Cardiac septum (tissue), 1 donor: ENCODE measurements at places on chromosomes 3 and 15.
A peak's percentile ranks its signal among the peaks of the same experiment; 100 is the strongest.

DNA sequence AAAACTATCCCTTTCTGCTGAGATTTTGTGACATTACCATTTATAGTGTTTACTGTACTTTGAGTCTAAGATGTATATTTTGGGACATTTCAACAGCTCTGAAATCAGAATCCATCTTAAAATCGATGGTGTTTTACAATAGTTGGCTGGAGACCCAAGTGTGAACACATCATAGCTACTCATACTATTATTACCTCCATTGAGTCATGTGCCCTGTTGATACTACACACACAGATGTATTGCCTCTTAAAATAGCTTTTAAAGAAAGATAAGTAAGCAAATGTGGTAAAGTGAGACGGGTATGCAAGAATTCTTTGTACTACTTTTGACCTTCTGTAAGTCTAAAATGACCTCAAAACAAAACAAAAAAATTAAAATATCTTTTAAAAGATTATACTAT, 6.7 kb downstream of the LMOD3 start:
- no peak for DNase-seq

GRCh38 chr3:18424729-18425640, at the start of gene SATB1:
TSS of gene SATB1 (minus strand) at chr3:18425339. CDS start at chr3:18420967, 4,372 bp downstream.
- peak; percentile 93 for DNase-seq

- DNase-seq = no peak
These were observed 36.3 kb upstream of the MASP1 start for GRCh38 chr3:187327845-187328244.

DNA sequence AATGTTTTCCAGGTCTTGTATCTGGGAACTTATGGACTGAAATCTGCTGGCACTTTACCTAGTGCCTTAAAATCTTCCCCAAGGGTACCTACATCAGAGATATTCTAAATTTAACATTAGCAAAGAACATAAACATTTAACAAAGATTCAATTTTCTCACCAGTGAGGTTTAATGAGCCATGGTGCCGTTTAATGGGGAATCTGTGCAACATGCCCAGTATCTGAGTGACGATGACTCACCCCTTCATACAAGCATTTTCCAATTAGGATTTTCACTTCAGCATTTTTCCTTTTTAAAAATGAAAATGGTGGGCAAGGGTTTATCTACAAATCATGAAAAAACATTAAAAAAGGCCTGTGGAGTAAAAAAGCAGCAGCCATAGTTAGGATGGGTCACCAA, 189.4 kb downstream of the SLC9A9 start:
- no peak for DNase-seq

DNA sequence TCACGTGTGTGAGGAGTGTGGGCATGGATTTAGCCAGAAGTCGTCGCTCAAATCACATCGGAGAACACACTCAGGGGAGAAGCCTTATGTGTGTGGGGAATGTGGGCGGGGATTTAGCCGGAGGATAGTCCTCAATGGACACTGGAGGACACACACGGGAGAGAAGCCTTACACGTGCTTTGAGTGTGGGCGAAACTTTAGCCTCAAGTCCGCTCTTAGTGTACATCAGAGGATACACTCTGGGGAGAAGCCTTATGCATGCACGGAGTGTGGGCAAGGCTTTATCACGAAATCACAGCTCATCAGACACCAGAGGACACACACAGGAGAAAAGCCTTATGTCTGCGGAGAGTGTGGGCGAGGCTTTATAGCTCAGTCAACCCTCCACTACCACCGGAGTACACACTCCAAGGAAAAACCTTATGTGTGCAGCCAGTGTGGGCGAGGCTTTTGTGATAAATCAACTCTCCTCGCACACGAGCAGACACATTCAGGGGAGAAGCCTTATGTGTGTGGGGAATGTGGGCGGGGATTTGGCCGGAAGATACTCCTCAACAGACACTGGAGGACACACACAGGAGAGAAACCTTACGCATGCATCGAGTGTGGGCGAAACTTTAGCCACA, 28.1 kb downstream of the ZNF589 start:
- DNase-seq = no peak
